ENCODE measurements at places on chromosomes 7 and 10. TPM values are rescaled to one million over a fixed set of nuclear protein-coding genes. Genes with fewer than 3 reads are reported as not detected.

TMEM254 gene
- polyA plus RNA-seq = 9.6 TPM

H2BK1 gene
- polyA plus RNA-seq = not detected

SLC39A12 gene
- polyA plus RNA-seq = not detected

NYAP1 gene
- 0.18 TPM for polyA plus RNA-seq

MRPL43 gene
- polyA plus RNA-seq = 69.4 TPM

NANOS1 gene
- polyA plus RNA-seq = 1.0 TPM

GJD4 gene
- polyA plus RNA-seq = not detected

FKBP6 gene
- polyA plus RNA-seq = not detected

CCDC172 gene
- not detected for polyA plus RNA-seq

PROSER2 gene
- polyA plus RNA-seq = 1.4 TPM

MMD2 gene
- polyA plus RNA-seq = not detected

FAM185A gene
- 3.6 TPM for polyA plus RNA-seq

PNLIPRP2 gene
- polyA plus RNA-seq = 0.77 TPM

DNA sequence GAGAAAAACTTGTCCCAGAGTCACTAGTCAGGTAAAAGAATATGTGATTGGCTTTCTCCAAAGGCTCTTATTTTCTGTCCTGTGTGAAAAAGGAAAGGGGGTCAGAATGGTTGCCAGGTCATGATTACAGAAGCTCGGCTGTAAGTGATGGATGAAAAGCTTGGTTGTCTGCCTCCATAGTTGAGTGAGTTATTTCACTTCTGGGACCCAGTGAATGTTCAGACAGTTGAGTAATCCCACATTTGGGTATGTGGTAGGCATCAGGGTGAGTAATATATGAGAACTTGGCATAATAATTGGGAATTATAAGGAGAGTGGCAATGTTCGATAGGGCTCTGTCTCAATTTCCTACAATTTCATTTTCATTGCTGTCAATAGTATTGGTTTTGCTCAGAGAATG lies 72.5 kb downstream of the BBS9 start:
- DNase-seq = no peak

DNA sequence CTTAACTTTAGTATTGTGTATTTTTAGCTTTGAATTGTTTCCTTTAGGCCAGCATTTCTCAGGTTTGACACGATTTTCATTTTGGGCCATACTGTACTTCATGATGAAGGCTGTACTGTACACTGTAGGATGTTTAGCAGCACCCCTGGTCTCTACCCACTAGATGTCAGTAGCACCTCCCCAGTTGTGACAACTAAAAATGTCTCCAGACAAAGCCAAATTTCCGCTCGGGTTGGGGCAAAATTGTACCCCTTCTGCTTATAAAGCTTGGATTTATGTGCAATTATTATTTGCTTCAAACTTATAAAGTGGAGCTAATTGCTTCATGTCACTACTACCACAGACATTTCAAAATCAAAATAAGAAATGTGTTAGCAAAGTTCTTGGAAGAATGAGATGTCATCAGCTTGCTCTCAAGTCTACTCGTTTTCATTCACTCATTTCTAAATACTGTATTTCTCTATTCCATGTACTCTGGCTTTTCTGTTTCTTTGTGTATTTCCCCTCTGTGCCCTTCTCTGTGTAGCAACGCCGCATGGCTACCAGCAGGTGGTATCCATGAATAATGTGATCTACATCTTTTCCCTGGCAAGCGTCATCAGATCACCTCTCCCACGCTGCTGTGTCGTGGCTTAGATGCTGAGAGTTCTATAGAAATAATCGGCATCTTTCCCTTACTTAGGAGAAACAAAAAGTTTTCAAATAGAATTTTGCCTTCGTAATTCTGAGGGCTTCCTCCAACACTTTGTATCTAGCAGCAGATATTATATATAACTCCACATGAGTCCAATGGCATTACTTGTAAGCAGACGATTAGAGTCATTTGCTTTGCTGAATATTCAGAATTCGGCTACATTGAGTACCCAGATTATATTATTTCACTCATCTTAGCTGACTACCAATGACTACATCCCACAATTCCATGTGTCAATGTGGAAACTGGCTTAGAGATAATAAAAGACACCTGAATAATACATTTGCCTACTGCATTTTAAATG lies 47.8 kb upstream of the CALCR start:
- peak; percentile 65 for DNase-seq

- peak; percentile 86 for DNase-seq
Observed at GRCh38 chr7:105388356-105389087, at the start of gene SRPK2. SRPK2 (minus strand) TSS chr7:105388921.

- no peak for DNase-seq
Observed at GRCh38 chr10:48796713-48797245, 112.1 kb downstream of the WDFY4 start.

GRCh38 chr10:25766687-25767221 lies 167.3 kb upstream of the MYO3A start:
- DNase-seq = no peak

GRCh38 chr7:131568970-131569369 lies 12.5 kb upstream of the PODXL start:
- DNase-seq = no peak

DNA sequence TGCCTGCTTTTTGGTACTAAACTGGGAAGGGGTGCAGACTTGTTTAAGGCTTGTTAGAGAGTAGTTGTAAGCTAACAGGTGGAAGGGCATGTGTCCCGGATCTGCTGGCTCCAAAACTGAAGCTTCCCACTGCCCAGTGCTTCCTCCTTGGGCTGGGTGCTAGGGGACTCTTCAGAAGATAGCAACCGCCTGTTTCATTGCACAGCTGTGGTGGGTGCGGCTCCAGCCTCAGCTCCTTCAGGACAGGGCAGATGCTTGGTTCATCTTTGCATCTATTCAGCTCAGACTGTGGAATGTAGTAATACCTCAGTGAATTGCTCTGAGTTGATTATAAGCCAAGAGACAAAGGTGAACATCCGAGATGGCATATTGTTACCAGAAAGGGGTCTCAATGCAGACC lies 527.1 kb downstream of the TYW1 start:
- no peak for DNase-seq

- no peak for DNase-seq
Observed at GRCh38 chr10:74474022-74474713, 323.1 kb downstream of the ADK start.

DNA sequence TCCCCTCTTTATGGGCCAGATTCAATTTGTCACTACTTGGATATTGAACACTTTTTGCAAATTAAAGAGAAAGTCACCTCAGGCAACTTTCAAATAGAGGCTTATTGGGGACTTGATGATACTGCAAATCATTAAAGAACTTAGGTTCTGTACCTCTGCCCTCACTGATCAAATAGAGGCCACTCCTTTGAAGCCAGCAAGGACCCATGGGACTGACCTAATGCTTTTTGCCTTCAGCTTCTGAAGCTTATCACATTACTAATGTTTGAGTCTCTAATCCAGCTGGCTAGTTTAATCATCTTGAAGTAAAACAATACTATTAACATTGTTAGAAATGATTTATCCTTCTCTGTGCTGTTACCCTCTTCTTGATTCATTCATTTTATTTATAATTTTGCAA lies 93.0 kb upstream of the ZNF800 start:
- DNase-seq = no peak

GRCh38 chr7:128110641-128111364 lies 79.6 kb upstream of the LRRC4 start:
- DNase-seq = no peak

DNA sequence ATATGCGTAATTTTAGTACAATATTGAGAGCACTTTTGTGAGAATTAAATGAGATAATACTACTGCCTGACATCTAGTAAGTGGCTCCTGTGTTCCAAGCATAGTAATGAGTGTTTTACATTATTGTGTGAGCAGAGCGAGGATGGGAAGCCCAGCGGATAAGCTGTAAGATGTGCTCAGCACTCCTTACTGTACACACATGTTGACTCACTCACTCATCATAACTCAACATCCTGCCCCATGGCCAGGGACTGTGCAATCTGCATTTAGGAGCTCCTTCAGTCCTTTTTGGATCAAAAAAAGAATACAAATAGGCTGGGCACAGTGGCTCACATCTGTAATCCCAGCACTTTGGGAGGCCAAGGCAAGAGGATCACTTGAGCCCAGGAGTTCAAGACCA lies 72.9 kb upstream of the NEBL start:
- DNase-seq = no peak

GRCh38 chr7:117219485-117219884 lies 103.4 kb downstream of the WNT2 start:
- no peak for DNase-seq

DNA sequence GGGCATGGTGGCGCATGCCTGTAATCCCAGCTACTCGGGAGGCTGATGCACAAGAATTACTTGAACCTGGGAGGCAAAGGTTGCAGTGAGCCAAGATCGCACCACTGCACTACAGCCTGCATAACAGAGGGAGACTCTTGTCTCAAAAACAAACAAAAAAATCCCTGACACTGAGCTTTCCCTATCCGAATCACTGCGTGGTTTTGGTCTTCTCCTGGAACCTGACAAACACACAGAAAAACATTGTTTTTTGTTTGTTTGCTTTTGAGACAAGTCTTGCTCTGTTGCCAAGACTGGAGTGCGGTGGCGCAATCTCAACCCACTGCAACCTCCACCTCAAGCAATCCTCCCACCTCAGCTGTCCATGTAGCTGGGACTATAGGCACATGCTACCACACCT lies 50.4 kb upstream of the PTPRN2 start:
- no peak for DNase-seq

DNA sequence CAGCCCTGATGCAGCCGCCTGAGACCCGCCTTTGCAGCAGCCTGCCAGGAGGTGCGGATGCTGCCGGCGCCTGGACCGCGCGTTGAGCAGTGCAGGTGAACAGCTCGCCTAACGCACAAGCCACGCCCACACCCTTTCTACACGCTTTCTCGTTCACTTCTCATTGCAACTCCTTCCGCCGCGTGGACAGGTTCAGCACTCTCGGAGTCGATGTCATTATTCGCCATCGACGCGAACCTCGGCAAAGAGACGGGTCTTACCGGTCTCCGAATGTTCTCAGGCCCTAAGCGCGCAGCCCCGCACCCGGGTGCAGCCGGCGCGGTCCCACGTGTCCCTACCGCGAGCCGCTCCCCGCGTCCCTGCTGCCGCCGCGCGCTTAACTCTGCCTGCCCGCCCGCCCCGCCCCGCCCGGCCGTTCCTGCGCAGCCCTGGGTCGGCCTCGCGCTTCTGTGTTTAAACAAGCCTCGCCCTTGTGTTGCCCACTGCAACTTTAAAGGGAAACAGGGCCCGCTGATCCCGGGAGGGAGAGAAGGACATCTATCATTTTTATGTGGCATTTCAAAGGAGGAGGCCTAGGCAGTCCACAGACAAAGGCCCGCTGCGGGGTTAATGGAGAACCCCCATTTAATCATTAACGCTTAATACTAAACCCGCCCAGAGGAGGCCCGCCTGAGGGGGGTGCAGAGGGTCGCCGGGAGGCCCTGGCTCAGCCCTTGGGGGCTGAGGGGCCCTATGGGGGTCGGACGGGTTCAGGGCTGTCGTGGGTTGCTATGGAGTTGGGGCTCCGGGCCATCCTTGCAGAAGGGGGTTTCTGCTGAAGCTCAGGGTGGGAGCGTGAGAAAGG lies 128.5 kb downstream of the WDR11 start:
- DNase-seq = no peak

DNA sequence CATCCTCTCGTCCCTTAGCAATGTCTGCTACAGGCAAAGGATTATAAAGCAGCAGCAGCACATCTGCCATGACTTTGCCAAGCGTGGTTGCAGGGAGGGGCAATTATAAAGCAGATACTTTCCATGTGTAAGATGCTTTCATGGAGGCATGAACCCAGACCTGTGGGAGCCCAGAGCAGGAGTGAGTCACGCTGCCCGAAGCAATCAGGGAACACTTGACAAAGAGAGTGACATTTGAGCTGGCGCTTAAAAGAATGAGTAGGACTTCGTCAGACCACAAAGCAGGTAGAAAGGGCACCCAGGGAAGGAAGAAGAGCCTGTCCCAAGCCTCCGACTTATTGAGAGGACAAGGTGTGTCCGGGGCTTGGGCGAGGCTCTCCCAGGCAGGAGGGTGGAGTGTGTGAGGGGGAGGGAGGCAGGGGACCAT lies 147.2 kb downstream of the MYOF start:
- DNase-seq = no peak

GRCh38 chr7:25037325-25037724 lies 57.3 kb upstream of the OSBPL3 start:
- no peak for DNase-seq

DNA sequence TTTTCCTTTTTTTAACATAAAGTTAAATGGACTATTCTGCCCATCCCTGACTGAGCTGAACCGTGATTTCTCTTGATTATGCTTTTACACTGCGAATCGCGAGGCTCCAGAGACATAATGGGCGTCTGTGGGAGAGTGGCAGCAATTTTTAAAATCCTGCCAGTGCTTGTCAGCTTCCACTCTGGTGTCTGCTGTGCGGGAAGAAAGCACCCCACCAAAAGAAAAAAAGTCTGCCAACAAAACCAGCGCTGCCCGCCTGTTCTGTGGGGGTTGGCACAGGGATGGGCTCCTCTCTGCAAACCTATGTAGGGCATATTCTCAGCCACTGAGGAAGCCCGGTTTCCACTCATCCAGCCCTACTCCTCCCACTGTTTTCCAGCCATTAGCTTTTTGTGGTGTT lies 592.3 kb upstream of the GALNT17 start:
- DNase-seq = no peak

- DNase-seq = peak; percentile 47
Observed at GRCh38 chr10:114288424-114289095, 49.5 kb downstream of the VWA2 start.

DNA sequence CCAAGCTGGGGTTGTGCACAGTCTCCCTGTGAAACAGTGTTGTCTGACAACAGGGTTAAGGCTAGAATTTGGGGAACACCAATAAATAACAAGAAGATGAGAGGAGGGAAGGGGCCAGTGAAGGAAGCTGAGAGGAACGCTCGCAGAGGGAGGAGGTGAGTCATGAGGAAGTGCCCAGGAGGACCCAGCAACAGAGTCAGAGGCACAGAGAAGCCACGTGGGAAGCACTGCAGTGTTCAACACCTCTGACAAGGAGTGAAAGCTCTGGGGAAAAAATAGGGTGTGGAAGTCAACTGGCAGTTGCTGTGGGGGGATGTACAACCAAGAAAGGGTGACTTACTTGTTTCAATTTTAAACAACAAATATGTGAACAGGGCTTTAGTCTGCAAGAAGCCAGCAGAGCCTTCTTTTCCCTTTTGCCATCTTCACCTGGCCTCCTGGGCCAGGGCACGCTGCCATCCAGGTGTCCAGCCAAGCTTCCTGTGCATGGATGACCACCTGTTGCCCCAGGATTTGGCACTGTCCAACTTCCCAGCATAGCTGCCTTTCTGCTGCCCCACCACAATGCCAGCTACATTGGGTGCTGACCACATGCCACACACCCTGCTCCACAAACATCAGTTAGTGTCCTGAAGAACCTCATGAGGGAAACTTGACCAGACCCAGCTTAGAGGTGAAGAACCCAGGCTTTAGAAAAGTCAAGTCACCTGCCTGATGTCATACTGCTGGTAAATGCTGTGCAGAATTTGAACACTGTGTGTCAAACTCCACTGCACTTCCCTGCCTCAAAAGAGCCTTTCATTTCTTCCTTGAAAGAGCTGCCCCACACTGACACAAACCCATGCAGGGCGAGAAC lies 69.6 kb downstream of the ATXN7L1 start:
- no peak for DNase-seq

DNA sequence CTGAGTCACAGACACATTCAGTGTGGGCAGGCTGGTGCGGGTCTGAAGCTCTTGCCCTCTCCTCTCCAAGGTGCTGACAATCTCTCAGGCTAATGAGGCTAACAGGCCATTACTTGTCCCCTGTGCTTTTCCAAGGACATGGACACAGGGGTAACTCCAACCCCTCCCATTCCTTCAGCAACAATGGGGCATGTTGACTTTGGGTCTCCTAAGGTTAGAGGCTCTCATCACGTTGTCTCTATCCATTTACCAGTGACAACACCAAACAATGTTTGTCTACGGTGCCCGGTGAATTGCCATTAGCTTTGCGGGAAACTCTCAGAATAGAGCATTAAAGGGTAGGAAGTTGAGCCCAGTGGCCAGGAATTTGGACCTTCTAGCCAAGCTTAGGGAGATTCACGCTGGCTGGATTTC lies 101.6 kb upstream of the TNS3 start:
- no peak for DNase-seq
